Stimulated activated CD8-positive, alpha-beta memory T cell treated with anti-CD3 and anti-CD28 coated beads, Interleukin-7, amount 100 ng/mL, for 48 hours (primary cell): ENCODE measurements at places on chromosomes 1 and 21.

- no peak for DNase-seq
Measured at GRCh38 chr1:101025283-101025656, 314 bp downstream of the DPH5 start.

DNA sequence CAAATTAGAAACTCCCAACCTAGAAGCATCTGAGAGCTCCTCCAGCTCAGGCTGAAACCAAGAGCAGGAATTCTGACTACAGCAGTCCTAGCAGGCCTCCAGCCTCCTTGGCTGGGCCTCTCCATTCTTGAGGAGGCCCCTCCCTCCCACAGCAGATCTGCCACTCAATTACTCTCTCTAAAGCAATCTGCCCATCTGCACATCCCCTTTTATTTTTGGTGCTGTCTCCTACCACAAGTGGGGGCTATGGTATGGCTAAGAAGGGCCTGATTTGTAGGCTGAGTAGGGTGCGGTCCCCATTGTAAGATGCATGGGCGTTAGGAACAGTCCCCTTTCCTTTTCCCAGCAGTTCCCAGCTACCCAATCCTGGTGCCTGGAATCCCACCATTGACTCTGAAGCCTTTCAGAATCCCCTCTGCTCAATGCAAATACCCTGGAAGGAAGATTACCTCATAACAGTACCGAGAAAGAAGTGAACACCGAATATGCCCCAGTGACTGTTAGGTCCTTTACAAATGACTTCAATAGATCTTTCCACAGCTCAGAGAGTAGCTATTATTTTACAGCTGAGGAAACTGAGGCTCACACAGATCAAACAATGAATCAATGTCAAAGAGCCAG lies 11.6 kb upstream of the TTC39A start:
- DNase-seq: no peak

DNA sequence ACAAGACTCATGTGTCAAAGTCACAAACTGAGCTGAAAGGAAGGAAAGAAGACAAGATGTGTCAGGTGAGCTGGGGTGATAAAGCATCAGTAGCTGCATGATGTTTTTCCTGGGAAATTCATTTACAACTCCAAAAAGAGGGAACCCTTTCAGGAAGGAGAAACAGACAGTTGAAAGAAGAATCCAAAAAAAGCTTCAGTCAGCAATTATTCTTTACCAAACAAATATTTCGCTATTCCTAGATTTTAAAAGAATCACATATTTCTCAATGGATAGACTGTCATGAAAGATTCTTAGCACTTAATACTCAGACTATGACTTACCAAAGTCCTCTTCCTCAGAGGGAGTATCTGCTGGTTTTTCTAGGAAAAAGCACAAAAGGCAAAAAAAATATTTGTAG lies 214.7 kb downstream of the SLC44A5 start:
- no peak for DNase-seq

DNA sequence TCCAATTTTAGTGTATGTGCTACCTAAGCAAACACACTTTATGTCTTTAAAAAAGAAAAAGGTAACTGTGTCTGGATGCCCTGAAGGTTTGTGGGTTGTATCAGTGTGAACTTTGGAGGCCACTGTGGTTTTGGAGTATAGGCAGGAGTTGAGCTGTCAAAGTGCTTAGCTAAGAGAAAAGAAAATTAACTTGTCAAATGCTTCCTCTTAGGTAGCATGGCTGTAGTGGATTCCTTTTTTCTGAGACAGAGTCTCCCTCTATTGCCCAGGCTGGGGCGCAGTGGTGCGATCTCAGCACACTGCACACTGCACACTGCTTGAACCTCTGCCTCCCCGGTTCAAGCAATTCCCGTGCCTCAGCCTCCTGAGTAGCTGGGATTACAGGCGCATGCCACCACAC lies 11.2 kb upstream of the SLC41A1 start:
- DNase-seq: no peak
